GM19239 (cell line): ENCODE measurements at places on chromosomes 12 and 14.
A peak's percentile ranks its signal among the peaks of the same experiment; 100 is the strongest.

- DNase-seq, result no peak
These were observed 77.6 kb downstream of the STAB2 start for GRCh38 chr12:103664626-103665025.

GRCh38 chr12:97132270-97132669 is 225.2 kb downstream of the NEDD1 start:
- DNase-seq, result no peak

GRCh38 chr14:66268802-66269334 is 217.3 kb upstream of the CCDC196 start:
- no peak for DNase-seq

DNA sequence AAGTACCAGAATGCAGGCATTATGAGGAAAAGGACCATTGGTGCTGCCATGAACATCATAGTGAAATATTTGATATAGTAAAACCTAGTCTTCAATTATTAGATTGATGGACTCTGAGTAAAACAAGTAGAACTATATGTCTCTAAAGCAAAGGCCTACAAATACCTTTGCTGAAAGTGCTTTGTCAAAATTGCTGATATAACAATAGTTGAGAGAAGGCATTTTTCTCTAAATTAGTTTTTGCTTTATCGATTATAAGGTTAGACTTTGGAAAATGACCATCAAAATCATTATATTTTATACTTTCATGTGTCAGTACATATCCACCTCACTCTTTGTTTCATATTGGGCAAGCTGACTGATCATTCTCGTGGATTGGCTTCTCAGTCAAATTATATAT is 836.0 kb upstream of the FBXO33 start:
- no peak for DNase-seq

GRCh38 chr12:132998741-132999140 is 12.6 kb downstream of the ZNF26 start:
- DNase-seq, result no peak

GRCh38 chr12:115394496-115395220 is 710.7 kb upstream of the TBX3 start:
- no peak for DNase-seq

- DNase-seq, result no peak
These were observed 18.9 kb downstream of the SNRPF start for GRCh38 chr12:95877622-95878021.

GRCh38 chr12:55068416-55069010 is 48.7 kb downstream of the NEUROD4 start:
- DNase-seq, result peak; percentile 9

DNA sequence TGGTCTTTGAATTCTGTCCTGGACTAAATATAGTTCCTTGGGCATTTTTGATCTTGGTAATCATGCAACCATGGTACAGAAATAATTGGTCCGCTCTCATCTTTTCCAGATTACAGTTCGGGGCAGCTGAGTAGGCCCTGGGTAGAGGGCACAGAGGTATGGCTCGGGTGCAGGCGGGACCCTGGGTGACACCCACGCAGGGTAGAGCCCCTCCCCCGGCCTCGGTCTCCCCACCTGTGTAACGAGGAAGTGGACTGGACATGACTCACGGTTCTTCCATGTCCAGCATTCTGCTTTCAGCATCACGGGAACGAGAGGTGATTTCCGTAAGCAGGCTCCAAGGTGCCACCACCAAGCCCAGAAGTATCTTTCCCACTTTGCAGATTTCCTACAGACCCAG is 91.0 kb upstream of the DIO3 start:
- no peak for DNase-seq

DNA sequence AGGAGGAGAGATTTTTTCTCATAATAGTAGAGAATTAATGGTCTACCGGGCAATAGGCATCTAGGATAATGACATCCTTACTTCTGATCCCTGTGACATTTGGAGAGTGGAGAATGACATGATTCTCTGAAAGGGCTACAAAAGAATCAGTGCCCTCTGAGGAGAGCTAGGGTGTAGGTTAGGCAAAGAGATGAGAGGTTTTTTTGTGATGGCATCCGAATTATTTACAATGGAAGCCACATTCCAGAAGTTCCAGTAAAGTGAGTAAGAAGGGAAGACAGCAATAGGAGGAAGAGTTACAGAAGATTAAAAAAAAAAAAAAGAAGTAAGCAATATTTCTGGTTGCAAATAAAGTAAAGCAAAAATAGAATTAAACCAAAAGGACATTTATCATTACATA is 478.0 kb downstream of the RMST start:
- no peak for DNase-seq

DNA sequence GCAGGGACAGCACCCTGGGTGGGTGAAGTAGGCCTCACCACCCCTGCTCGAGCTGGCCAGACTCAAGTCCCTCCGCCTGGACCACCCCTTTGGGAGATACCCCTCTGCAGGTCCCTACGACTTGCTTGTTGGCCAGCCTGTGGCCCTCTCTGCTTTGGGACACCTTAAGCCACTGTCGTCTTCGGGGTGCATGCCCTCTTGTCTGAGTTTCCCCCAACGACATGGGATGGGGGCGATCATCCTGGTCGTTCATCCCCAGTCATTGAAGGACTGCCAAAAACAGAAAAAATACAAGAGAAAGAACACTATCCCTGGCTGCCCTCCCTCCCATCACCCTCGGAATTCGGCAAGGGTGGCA is 151.1 kb downstream of the DPF3 start:
- no peak for DNase-seq

GRCh38 chr12:26287671-26288381 is 92.5 kb downstream of the SSPN start:
- DNase-seq, result no peak

GRCh38 chr12:9848899-9849298 is 20.3 kb downstream of the CLEC2B start:
- DNase-seq, result no peak

DNA sequence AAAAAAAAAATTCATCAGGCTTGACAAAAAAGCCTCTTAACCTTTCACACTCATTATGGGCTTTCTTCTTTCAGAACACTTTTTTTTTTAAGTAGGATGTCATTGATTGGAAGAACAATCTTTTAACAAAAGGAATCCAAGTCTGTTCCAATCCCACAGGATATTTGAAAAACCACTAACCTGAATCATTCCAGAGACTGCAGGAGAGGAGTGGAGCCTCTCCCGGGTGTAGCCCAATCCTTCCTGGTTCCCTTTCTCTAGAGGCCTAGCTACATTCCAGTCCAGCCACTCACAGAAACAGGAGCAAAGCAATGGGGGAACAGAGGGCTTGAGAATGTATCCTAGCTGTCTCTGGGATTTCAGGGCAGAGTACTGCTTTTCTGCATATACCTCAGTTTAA is 4.3 kb downstream of the MFAP5 start:
- DNase-seq, result no peak

GRCh38 chr12:51020448-51021182 is 5.6 kb downstream of the SLC11A2 start:
- no peak for DNase-seq

- peak; percentile 30 for DNase-seq
These were observed 114.5 kb downstream of the RAD51B start for GRCh38 chr14:67934087-67934486.
